Activated effector memory CD4-positive, alpha-beta T cell treated with Interleukin-2 at 50 U/mL for 16 hours (primary cell): ENCODE measurements at places on chromosomes 5 and 9.

DNA sequence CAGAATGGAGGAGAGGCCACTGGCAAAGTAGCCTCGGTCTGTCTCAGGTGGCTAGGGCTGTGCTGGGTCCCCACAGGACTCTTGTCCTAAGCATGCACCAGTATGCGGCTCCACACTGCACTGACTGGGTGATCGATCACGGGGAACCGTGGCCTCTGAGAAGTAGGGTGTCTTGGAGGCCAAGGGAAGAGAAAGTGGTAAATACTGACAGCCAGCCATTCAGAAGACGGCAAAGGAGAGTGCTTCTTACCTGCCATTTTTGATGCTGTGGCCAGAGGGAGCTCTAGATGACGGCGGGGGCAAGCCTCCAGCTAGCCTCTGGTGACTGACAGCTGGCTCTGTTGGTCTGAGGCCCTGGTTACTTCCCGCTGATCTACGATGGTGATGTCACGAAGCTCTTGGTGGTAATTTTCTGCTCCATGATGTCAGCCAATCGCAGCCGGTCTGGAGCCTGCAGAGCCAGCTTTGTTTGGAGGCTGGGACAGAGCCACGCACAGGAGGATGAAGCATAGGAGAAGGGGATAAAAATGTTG, 40.4 kb upstream of the GADD45G start:
- DNase-seq, result no peak

- no peak for DNase-seq
Measured at GRCh38 chr5:108639366-108639765, 108.3 kb upstream of the FER start.

- no peak for DNase-seq
Measured at GRCh38 chr5:180241600-180241999, 32.6 kb upstream of the RASGEF1C start.

- no peak for DNase-seq
Measured at GRCh38 chr5:168348084-168348414, 56.6 kb downstream of the WWC1 start.

DNA sequence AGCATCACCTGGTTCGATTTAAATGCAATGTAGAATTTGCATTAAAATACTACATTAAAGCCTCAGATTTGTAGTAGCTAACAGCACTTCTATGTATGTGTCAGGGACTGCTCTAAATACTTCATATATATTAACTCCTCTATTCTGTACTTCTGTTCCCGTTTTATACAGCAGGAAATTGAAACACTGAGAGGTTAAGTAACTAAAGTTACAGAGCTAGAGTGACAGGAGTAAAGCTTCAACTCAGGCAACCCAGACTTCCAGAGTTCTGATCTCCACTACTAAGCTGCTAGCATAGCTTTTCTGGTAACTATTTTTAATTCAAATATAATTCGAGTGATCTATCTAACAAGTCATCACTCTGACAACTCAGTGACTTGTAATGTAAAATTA, 619 bp upstream of the APC start:
- DNase-seq, result no peak

- no peak for DNase-seq
Measured at GRCh38 chr5:178381921-178382695, 149.5 kb upstream of the PHYKPL start.

DNA sequence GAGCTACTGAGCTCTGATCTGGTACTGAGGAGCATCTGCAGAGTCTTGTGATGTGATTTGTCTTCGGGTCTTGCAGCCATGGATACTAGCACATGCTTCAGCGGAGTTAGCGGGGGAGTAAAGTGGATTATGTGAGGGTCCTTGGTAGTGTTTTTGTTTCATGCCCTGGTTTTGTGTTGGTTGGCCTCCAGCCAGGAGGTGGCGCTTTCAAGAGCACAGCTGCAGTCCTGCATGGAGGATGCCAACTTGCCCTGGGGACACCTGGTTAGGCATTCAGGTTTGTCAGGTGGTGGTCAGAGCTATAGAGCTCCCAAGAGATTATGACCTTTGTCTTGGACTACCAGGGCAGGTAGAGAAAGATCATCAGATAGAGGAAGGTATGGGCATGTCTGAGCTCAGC, 185.8 kb upstream of the CDH6 start:
- no peak for DNase-seq

DNA sequence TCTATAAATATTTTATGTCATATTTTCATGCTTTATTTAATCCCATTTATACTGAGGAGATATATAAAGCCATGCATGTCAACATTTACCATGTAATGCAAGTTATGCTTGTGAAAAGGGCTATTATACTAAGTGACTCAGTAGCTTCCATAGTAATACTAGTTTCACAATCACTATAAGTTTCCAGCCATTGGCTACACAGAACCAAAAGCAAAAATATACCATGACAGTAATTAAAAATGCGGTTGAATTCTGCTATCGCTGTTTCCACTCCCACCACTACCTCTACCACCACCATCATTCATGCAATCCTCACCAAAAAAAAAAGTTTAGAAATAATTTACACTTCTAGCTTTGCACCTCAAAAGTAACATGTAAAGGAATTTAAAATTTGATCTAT, 60.2 kb downstream of the MLLT3 start:
- DNase-seq, result no peak
